GM12878 (cell line): ENCODE measurements at places on chromosomes 6 and 20. TPM values are rescaled to one million over a fixed set of nuclear protein-coding genes. Genes with fewer than 3 reads are reported as not detected.

DNA sequence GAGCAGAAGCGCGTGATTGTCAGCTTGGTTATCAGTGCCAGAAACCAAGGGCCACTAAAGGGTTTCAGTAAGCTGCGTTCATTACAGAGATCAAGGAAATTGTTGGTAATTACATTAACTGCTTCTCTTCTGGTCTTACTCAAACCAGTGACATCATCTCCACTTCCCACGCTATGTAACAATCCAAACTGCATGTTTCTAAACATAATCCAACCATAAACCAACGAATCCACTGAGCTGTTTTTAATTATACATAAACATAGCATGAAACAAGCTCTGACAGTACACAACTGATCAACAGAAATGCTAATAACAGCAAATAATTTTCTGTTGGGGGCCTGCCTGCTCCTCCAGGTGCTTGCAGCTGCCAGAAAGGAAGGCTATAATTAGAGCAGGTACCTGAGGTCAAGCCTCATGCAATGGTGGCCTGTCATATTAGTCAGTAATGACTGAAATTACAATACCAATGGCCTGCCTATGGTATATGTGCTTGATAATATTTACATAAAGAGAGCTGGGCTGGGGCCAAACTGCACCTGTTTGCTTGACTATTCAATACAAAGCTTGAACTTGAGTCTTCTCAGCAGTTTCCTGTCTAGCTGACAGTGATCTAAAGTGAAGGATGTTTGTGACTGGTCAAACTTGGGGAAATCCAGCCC, 40.1 kb downstream of the ILRUN start:
- peak overlapping the region; percentile 58; the same call in 1 of the 2 replicates for H3K4me3 ChIP-seq
- H3K27ac ChIP-seq, result peak overlapping the region; percentile 100
- peaks cover 6% of the 10 kb centered on the region for H3K36me3 ChIP-seq

DNA sequence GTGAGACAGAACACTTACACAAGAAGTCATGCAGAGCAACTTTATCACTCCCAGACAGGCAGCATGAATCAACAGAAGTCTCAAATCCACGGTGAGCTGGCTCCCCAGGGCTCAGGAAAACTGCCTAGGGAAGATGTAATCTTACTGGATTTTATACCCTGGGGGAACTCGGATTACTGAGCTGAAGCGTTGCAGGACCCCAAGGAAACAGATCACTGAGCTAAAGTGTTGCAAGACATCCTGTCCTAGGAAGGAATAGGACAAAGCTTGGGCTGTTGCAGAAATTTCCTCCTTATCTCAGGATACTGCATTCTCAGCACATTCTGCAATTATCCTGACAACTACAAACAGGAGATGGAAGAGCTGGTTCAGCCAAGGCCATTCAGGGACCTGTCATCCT, 224.8 kb downstream of the TFAP2A start:
- H3K36me3 ChIP-seq, result no peaks in the 10 kb centered on the region
- no peak for DNase-seq
- H3K27me3 ChIP-seq, result no peaks in the 10 kb centered on the region
- no peaks in the 10 kb centered on the region for H3K4me1 ChIP-seq
- no peak overlapping the region for H3K4me3 ChIP-seq
- no peak overlapping the region for H3K27ac ChIP-seq

DNA sequence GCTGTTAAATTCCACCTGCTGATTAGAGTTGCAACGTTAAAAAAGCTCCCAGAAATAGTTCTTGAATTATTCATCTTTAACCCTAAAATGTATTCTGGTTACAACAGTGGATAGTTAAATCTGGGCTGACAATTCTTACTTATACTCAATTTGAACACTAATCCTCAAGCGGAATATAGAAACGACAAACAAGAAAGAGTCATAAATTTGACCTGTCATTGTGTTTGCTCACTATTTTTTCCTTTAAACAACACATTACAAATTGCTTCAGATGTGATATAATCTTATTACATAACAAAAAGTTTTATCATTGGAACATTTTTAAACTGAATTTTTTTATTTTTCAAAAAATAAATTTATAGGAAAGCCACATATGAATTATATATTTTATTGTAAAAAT, 104.5 kb upstream of the RNF217 start:
- H3K36me3 ChIP-seq, result no peaks in the 10 kb centered on the region
- DNase-seq, result no peak
- H3K27ac ChIP-seq, result no peak overlapping the region
- no peaks in the 10 kb centered on the region for H3K27me3 ChIP-seq

GRCh38 chr6:168367285-168367751, 47.7 kb upstream of the DACT2 start:
- no peak overlapping the region for H3K4me3 ChIP-seq
- H3K4me1 ChIP-seq, result no peaks in the 10 kb centered on the region
- no peak for DNase-seq
- no peak overlapping the region for H3K27ac ChIP-seq

DNA sequence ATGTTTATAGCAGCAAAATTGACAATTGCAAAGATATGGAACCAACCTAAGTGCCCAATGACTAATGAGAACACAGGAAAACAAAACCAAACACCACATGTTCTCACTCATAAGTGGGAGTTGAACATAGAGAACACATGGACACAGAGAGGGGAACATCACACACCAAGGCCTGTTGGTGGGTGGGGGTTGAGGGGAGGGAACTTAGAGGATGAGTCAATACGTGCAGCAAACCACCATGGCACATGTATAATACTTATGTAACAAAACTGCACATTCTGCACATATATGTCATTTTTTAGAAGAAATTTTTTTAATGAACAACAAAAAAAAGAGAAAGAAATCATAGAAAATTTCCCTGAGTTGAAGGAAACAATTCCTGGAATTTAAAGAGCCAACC, 3.9 kb downstream of the EPM2A start:
- no peak overlapping the region for H3K27ac ChIP-seq
- H3K27me3 ChIP-seq, result no peaks in the 10 kb centered on the region
- no peak overlapping the region for H3K4me3 ChIP-seq
- H3K4me1 ChIP-seq, result no peaks in the 10 kb centered on the region; the same call in 1 of the 2 replicates

GRCh38 chr20:43942667-43943285, 28.1 kb downstream of the TOX2 start:
- peak overlapping the region; percentile 84 for H3K27ac ChIP-seq
- DNase-seq, result no peak
- H3K36me3 ChIP-seq, result no peaks in the 10 kb centered on the region; the same call in 1 of the 2 replicates
- peak overlapping the region; percentile 50; the same call in 1 of the 2 replicates for H3K4me3 ChIP-seq

GRCh38 chr6:56915832-56916231, 39.1 kb upstream of the BEND6 start:
- no peak overlapping the region for H3K27ac ChIP-seq
- DNase-seq, result no peak
- no peaks in the 10 kb centered on the region for H3K27me3 ChIP-seq
- H3K4me1 ChIP-seq, result peaks cover 4% of the 10 kb centered on the region

- H3K27me3 ChIP-seq, result no peaks in the 10 kb centered on the region
- H3K4me1 ChIP-seq, result peaks cover 4% of the 10 kb centered on the region; the same call in 1 of the 2 replicates
- H3K4me3 ChIP-seq, result no peak overlapping the region
- DNase-seq, result no peak
Observed at GRCh38 chr20:58987790-58988564, 6.9 kb downstream of the NELFCD start.

DNA sequence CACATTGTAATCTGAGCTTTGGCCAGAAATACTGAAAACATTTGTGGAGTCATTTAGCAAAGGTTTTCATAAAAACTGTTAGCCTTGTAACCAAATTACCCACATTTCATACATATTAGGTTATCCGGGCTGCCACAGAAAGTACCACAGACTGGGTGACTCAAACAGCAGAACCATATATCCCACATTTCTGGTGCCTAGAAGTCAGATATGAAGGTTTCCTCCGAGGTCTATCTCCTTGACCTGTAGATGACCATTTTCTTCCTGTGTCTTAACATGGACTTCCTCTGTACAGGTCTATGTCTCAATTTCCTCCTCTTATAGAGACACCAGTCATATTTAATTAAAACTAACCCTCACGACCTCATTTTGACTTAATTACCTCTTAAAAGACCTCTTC, 49.5 kb upstream of the SMIM28 start:
- no peak for DNase-seq
- no peak overlapping the region for H3K27ac ChIP-seq
- no peaks in the 10 kb centered on the region for H3K4me1 ChIP-seq
- no peaks in the 10 kb centered on the region for H3K36me3 ChIP-seq
- H3K4me3 ChIP-seq, result no peak overlapping the region

GRCh38 chr6:2029130-2029794, 216.1 kb downstream of the GMDS start:
- H3K36me3 ChIP-seq, result no peaks in the 10 kb centered on the region
- no peaks in the 10 kb centered on the region for H3K27me3 ChIP-seq
- no peak overlapping the region for H3K27ac ChIP-seq
- H3K4me1 ChIP-seq, result peaks cover 3% of the 10 kb centered on the region; the same call in 1 of the 2 replicates
- DNase-seq, result no peak

- H3K36me3 ChIP-seq, result no peaks in the 10 kb centered on the region
- no peak overlapping the region for H3K4me3 ChIP-seq
- H3K27me3 ChIP-seq, result no peaks in the 10 kb centered on the region
Observed at GRCh38 chr20:6588296-6588695, 179.2 kb upstream of the BMP2 start.

GRCh38 chr6:162864911-162865310, 137.1 kb downstream of the PACRG start:
- DNase-seq, result no peak
- no peak overlapping the region for H3K27ac ChIP-seq
- H3K27me3 ChIP-seq, result no peaks in the 10 kb centered on the region
- no peaks in the 10 kb centered on the region for H3K36me3 ChIP-seq

- no peaks in the 10 kb centered on the region for H3K4me1 ChIP-seq
- H3K4me3 ChIP-seq, result no peak overlapping the region
- H3K36me3 ChIP-seq, result no peaks in the 10 kb centered on the region
- no peak overlapping the region for H3K27ac ChIP-seq
- DNase-seq, result no peak
Observed at GRCh38 chr6:109738667-109739066, 47.6 kb downstream of the FIG4 start.

DNA sequence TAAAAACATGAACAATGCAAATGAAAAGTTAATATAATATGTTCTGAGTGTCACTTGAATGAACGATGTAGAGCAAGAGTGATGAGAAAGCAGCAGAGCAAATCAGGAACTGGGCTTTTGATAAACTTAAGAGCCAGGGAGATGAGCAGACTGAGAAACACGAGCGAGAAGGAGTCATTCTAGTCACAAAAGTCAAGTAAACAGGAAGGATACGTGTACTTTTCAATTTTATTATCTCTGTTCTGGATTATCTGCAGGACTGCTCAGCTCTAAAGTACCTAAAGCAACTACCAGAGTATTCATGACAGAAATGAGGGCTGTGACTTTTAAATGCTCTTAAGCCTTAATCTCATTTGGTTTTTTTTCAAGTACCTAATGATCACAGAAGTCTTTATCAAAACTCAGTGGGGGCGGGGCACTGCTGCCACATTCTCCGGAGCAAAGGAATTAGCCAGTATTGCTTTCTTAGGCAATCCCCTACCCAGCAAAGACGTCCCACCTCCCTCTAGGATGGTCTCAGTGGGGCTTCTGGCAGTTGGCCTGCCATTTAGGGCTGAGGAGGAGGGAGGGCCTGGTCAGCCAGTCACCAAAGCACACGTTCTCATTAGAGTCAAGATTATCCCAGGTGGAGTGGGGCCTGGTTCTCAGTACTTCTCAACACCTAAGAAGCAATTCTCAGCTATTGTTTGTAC, 8.6 kb downstream of the MAN1A1 start:
- peak overlapping the region; percentile 10; the same call in 1 of the 2 replicates for H3K27ac ChIP-seq
- no peaks in the 10 kb centered on the region for H3K36me3 ChIP-seq
- peaks cover 10% of the 10 kb centered on the region for H3K4me1 ChIP-seq
- DNase-seq, result no peak
- 0 out of 2 replicates have a peak overlapping the region, but pooled peaks have one; percentile 14 for H3K4me3 ChIP-seq

- H3K27me3 ChIP-seq, result no peaks in the 10 kb centered on the region
- H3K36me3 ChIP-seq, result no peaks in the 10 kb centered on the region; the same call in 1 of the 2 replicates
- no peak overlapping the region for H3K27ac ChIP-seq
- H3K4me3 ChIP-seq, result no peak overlapping the region
- DNase-seq, result no peak
Observed at GRCh38 chr20:33676652-33677645, 2.7 kb upstream of the NECAB3 start.

GRCh38 chr6:145206247-145206907, 528.9 kb downstream of the EPM2A start:
- DNase-seq, result no peak
- H3K27me3 ChIP-seq, result no peaks in the 10 kb centered on the region
- H3K27ac ChIP-seq, result no peak overlapping the region
- no peaks in the 10 kb centered on the region for H3K4me1 ChIP-seq

DNA sequence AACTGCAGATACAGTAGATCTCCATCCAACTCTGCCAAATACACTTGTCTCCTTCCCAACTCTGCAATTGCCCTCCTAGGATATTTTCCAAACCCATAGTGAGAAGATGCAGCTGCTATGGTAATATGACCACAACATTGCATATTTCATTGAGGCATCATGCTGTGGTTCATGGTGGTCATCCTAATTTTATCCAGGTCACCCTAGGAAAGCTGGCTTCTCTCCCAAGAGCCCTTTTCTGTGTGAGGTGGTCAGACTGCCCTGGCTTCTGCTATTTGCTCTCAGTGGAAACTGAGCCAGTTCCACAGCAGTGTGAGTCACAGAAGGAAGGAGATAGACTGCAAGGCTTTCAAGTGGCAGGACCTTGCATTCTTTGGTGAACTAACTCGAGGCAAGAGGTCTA, 5.5 kb downstream of the OGFRL1 start:
- no peaks in the 10 kb centered on the region for H3K4me1 ChIP-seq
- H3K27me3 ChIP-seq, result no peaks in the 10 kb centered on the region
- no peak for DNase-seq
- H3K27ac ChIP-seq, result no peak overlapping the region
- H3K36me3 ChIP-seq, result no peaks in the 10 kb centered on the region

The PTCHD4 gene
- total RNA-seq, result 0.05 TPM in 1 of 2 replicates, not detected in the other

The EDN1 gene
- total RNA-seq, result 3.0 and 3.5 TPM in 2 replicates

The ADGRF5 gene
- 0.13 TPM in 2 replicates for total RNA-seq

The GPSM3 gene
- total RNA-seq, result 131 TPM in 2 replicates

The TTLL9 gene
- total RNA-seq, result 0.08 and 0.21 TPM in 2 replicates

The MRAP2 gene
- not detected in 2 replicates for total RNA-seq

The DEFB114 gene
- total RNA-seq, result not detected in 2 replicates

The IPCEF1 gene
- total RNA-seq, result 4.9 and 6.8 TPM in 2 replicates

The POU5F1 gene
- 2.0 and 3.7 TPM in 2 replicates for total RNA-seq

The GTPBP2 gene
- 46.0 and 50.3 TPM in 2 replicates for total RNA-seq

The LY6G5B gene
- total RNA-seq, result 11.1 and 16.5 TPM in 2 replicates

The ARMC12 gene
- 0.56 and 1.0 TPM in 2 replicates for total RNA-seq
